Psoas muscle (tissue), 8 donors: ENCODE measurements at places on chromosomes 2 and 18. TPM values are rescaled to one million over a fixed set of nuclear protein-coding genes. Genes with fewer than 3 reads are reported as not detected.

DNA sequence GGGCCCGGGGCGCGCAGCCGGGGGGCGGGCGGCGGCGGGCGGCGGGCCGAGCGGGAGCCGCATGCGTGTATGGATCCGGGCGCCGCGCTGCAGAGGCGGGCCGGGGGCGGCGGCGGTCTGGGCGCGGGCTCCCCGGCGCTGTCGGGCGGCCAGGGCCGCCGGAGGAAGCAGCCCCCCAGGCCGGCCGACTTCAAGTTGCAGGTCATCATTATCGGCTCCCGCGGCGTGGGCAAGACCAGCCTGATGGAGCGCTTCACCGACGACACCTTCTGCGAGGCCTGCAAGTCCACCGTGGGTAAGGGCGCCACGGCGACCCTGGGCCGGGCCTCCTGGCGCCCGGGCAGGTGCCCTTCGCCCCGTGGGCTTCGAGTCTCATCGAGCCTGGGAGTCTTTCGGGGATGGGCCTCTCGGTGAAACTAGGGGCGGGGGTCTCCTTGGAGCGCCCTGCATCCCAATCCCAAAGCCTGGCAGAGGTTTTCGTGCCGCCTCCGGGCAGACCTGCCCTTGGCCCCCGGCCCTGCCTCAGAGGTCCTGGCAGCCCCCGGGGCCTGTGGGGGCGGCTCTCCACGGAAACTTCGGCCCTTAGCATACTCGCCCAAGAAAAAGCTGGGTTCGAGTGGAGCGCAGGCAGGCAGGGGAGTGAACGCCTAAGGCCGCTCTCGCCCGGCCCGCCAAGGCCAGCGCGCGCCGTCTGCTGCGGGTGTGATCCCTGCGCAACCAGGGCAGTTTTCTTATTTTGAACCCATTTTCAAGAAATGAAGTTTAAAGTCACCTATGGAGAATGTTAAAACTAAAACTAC is 622 bp downstream of the RAB12 start:
- peak overlapping the region; percentile 95 for H3K4me3 ChIP-seq
- no peaks in the 10 kb centered on the region for H3K27me3 ChIP-seq
- H3K4me1 ChIP-seq, result peaks cover 46% of the 10 kb centered on the region
- H3K27ac ChIP-seq, result peak overlapping the region; percentile 94
- peak; percentile 68 for DNase-seq

- H3K36me3 ChIP-seq, result peaks cover 3% of the 10 kb centered on the region
- DNase-seq, result peak; percentile 75
- no peaks in the 10 kb centered on the region for H3K4me1 ChIP-seq
- H3K4me3 ChIP-seq, result no peak overlapping the region
These were observed 67.7 kb downstream of the SEPTIN10 start for GRCh38 chr2:109545828-109546713.

DNA sequence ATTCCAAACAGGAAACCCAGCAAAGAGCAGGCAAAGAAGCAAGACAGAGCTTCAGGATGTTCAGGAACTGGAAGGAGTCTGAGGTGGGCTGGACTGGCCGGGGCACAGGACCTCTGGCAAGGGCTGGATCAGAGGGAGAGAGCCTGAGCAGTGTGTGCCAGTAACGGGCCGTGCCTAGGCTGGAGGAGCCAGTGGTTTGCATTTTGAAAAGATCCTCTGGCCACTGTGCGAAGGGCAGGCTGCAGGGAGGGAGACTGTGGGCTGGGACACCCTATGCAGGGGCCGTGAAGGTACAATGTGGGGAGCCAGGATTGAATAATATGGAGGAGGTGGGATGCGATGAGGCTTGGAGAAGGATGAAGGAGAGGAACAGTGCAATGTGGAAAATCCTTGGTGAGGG is 6.2 kb upstream of the SDC1 start:
- H3K4me3 ChIP-seq, result no peak overlapping the region
- H3K27me3 ChIP-seq, result no peaks in the 10 kb centered on the region
- DNase-seq, result no peak
- H3K4me1 ChIP-seq, result no peaks in the 10 kb centered on the region
- H3K36me3 ChIP-seq, result no peaks in the 10 kb centered on the region

Gene PTPN18
- total RNA-seq, result 6.4 TPM
